ENCODE measurements at places on chromosomes 11 and 22. TPM values are rescaled to one million over a fixed set of nuclear protein-coding genes. Genes with fewer than 3 reads are reported as not detected.

Gene SLC5A12
- 205 TPM for polyA plus RNA-seq

Gene OR6A2
- polyA plus RNA-seq, result 0.03 TPM

Gene RASD2
- 4.7 TPM for polyA plus RNA-seq

Gene ZP1
- 0.07 TPM for polyA plus RNA-seq

Gene CBLIF
- polyA plus RNA-seq, result 0.52 TPM

Gene PNPLA3
- polyA plus RNA-seq, result 1.3 TPM

Gene KIAA1671
- polyA plus RNA-seq, result 25.0 TPM

Gene TRIM48
- not detected for polyA plus RNA-seq

Gene OOSP1
- polyA plus RNA-seq, result not detected
